T-cell (primary cell): ENCODE measurements at places on chromosomes 4 and X.
A peak's percentile ranks its signal among the peaks of the same experiment; 100 is the strongest.

DNA sequence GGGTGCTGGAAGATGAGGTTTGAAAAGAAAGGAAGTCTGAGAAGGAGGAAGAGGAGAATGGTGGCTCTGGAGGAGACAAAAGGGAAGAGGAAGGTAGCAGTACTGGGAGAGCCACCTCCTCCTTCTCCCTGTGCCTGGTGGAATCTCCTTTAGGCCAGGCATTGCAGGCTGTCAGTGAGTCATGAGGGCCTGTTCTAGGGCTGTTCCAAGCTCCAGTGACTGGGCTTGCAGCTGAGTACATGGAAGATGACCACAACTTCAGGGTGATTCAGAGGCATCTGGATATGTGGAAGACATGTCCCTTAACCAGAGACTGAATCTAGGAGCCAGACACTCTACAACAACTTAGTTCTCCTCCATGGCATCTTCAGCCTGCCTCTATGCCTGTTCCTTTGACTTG is 107.8 kb downstream of the EFNB1 start:
- no peak for DNase-seq

GRCh38 chr4:119209077-119209476 is 3.4 kb upstream of the USP53 start:
- DNase-seq: no peak

DNA sequence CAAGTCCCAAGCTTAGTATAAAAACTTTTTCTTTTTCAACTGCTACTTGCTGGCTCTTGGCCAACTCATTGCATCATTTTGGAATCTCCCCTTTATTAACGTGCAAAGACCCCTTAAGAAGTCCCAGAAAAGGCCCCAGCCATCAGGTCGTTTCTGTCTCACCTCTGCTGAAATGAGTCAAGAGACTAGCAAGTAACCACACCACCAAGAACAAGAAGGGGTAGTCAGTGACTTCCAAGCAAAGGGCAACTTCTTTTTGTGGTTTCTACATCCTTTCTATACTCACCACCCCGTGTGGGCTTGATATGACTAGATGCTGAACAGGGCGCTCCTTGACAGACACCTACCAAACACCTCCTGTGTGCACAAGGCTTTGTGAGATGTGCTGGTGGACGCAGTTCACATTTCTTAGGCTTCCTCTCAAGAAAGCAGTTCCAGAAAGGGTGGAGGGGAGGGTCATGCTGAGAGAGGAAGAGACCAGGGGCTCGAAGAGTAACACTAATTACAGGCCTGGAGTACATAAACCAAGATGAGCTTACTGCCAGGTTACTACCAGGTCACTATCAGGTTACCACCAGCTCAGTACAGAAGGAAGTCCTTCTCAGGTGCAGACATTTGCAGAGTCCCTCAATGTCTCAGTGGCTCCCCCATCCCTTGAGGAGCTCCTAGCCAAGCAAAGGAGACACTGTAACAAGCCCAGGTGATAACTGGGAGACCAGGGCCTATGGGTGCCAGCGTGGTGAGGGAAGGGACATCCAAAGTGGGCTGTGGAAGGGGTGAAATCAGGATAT is 19.3 kb downstream of the JAKMIP1 start:
- no peak for DNase-seq

DNA sequence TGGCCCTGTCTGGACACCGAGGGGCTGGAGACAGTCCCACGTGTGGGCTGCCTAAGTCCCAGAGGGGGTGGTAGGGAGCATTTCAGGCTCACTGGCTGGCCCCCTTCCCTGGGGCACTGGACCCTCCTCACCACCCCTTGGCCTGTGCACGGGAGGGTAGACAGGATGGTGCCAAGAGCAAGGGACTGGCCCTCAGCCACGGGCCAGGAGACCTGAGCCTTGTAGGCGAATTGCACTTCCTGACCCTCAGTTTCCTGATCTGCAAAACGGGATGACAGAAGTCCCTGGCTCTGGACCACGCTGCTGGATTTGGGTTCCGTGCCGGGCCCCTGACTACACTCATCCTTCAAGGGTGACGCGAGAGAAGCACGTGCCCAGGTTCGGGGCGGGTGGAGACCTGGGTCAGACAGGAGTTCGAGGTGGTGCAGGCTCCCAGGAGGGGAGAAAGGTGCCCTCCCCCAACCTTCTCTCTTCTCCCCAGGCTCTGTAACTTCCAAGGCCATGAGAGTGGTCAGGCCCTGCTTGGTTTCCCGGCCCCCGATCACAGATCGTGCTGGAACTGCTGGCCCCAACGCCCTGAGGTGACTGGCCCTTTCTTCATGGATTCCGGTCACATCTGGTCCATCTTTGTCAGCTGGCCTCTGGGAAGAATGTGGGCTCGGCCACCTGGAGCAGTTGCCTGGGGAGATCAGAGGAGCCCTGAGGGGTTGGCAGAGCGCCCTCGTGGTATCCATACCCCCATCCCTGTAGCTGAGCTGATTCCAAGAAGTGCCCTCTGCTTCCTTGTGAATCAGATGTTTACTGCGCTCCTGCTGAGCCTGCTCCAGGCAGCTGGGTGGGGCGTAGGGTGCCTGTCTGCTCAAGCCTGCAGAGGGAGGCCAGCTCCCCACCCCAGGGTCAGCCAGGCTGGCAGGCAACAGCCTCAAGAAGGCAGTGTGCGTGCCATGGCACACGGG is 3.3 kb downstream of the SH3BP2 start:
- no peak for DNase-seq

GRCh38 chr4:55158957-55159356 is 33.6 kb upstream of the KDR start:
- no peak for DNase-seq

DNA sequence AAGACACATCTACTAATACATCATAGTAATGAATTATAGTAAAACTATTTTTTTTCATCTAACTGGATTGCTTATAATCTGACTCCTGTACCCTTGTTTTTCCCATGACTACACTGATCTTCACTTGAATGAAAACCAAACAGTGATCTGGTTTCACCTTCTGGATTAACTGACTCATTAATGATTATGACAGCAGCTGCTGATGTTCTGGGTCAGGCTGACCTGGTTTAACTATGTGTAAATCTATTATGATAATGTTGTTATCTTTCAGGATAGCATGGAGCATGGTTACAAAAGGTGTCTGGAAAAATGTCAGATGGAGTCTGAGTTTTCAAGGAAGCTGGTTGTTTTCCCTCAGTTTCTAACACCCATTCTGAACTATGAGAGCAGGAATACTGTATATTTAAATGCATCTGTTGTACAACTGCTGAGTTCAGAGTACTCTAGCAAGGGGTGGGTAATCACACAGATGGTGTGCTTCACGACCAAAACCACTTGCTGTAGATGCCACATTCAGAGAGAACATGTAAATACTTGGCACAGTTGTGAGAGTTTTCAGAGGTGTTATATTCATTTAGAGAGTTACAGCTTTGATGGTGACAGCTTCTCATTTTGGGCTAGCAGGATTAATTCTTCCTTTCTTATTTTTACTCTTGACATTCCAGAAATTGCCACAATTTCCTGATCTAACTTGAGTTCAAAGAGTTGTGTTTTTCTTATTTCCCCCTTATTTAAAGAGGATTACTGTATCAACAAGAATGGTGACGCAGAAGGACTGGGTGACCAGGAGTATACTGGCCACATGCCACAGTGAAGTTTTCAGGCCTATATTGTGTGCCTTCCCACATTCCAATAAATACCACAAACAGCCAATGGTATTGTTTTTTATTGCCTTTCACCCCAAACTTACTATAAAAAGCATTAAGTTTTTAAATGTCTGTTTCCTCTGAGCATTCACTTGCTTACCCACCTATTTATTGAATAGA is 249.7 kb upstream of the TET2 start:
- no peak for DNase-seq

- DNase-seq: no peak
These were observed 6.2 kb downstream of the CHIC2 start for GRCh38 chr4:54058171-54058570.

- DNase-seq: no peak
These were observed 68.9 kb downstream of the SH2D1A start for GRCh38 chrX:124415115-124415800.

DNA sequence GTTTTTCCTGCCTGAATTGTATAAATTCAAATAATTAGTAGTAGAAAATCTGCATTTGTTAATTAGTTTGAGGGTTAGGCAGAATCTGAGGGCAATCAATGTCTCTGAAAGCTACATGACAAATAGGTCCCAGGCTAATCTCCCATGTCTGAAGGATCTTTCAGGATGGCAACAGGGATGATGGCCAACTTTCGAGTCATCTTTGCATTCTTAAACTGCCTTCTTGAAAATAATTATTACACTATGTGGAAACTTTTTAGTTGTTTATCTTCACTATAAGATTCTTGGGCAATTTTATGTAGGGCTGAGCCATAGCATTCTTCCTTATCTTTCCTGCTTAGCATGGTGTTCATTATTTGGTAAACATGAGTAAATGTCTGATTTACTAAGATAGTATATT is 490.3 kb upstream of the EPHA5 start:
- DNase-seq: no peak

DNA sequence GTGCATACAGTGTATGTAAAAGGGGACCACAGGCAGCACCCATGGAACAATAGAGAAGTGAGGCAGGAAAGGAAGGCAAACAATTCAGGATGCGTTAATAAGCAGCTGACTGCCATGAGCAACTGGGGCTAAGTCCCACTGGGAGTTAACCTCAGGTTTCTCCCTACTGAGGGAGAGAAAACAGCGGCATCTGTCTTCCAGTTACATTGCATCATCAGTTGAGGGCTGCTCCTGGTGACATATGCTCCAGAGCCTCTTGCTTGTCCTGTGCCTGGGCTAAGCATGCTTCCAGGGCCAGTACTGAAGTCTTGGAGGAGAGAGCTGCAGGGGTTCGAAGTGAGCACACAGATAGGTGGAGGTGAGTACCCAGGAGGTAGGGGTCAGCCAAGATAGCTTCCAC is 24.3 kb downstream of the RAI2 start:
- no peak for DNase-seq

GRCh38 chr4:122540838-122541237 is 80.0 kb downstream of the IL21 start:
- DNase-seq: no peak

DNA sequence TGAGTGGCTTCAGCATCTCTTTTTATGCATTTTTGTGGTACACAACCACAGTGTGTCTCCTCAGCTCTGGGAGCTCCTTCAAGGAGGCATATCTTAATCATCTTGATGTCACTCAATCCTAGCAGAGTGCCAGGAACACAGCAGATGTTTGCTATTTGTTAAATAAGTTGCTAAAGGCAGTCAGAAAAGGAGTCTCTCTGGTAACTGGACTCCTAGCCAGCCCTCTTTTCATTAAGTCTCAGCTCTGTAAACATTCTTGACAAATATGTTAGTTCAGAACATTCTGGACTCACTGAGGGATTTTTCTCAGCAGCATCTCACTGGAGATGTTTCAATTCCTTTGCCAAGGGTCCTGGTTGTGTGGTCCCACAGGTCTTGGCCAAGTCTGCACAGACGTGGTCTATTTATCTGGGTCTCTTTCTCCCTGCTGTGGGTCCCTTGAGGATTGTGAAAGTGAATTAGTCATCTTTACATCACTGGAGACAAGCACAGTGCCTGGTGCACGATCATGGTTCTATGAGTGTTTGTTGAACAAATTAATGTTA is 20.3 kb upstream of the FAM9C start:
- DNase-seq: no peak

DNA sequence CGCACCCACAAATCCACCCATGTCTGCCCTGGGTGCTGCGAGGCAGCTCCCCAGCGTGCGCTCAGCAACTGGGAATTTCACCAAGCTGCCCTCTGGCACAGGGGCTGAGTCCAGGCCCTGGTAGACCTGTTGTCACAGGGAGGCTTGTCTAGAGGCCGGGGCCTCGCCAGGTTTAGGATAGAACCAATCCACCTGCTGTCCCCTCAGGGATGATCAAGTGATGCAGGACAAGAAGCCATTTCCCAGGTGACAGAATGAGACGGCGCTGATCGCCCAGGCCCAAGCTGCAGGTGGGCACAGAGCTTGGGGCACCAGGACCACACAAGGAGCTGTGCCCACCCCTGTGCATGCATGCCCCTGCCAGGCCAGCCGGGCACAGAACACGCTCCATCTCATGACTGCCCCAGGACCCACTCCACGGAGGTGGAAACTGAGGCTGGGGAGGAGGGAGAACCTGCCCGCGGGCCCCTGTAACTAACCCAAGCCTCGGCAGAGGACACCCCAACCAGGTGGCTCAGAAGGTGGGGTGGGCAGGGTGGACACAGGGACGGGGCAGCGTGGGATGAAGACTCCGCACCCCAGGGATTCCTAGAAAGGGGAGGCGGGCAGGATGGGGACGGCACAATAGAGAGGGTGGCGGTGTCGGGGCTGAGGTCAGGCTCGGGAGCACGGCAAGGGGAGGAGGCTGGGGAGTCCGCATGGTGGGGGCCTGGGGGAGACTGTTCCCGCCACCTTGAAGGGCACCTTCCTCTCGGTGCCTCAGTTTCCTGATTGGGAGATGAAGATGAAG is 78.0 kb downstream of the ZFYVE28 start:
- peak; percentile 7 for DNase-seq

DNA sequence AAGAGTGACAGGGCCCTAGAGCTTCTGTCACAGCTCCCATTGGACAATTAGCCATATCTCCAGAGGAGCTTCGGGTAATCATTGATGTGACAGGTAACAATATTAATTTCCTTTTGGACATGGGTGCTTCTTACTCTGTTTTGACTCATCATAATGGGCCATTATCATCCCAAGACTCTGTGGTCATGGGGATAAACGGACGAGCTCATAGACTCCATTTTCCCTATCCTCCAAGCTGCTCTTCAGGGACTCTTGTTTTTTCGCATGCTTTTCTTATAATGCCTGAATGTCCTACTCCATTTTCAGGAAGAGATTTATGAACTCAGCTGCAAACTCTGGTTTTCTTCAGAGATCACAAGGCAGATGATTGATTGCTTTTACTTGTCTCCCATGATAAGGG is 17.0 kb upstream of the UGT2B17 start:
- DNase-seq: no peak

DNA sequence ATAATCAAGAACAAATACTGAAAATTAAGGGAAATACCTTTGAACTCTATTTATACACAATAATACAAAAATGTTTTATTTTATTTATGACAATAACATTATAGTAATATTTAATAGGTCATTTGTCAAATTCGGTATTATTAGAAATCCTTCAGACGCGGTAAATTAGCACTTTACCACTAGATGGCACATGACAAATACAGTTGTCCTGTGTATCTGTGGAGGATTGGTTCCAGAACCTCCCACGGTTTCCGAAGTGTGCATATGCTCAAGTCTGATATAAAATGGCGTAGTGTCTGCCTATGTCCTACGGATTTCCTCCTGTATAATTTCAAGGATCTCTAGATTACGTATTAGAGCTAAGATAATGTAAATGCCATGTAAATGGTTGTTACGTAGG is 8.1 kb upstream of the LINC00632 start:
- no peak for DNase-seq

DNA sequence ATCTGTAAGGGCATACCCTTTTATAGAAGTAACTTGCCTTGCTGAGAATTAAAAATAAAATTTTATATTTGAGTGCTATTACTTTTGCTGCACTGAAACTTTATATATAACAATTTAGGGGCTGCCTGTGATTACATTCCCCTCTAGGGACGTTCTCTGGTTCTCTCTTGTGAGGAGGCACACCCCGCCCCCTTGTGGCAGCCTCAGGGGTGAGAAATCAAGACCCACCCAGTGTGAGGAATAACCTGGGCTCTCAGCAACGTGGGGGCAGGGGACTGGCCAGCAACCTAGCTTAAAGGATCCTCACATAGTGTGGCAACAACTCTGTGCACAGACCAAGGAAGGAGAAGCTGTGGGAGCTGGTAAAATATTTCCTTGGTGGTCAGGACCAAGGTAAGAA is 43.7 kb downstream of the MAGEA9 start:
- DNase-seq: peak; percentile 53

GRCh38 chr4:146510942-146511341 is 10.8 kb downstream of the SLC10A7 start:
- no peak for DNase-seq
